ENCODE measurements at places on chromosomes 5 and 9.

- no peak for DNase-seq
Measured at GRCh38 chr5:42641336-42642005, 115.1 kb upstream of the CCDC152 start.

DNA sequence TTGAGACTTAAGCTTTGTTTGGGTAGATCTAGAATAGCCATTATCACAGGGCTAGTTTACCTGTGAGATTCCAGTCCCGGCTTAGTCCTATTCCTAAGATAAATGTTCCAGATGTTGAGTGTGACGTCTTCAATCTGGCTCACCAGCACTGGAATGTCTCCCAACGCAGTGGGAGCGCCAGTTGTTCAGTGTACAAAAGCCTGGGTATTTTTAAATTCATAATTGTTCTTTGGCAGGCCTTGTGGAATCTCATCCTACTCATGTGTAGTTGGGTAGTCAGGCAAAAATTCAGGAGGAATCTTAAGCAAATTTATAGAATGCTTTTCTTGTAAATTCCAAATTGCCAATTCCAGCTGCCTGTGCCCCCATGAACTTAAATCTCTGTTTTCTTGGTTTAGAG is 272.6 kb upstream of the KCNN2 start:
- DNase-seq, result no peak

DNA sequence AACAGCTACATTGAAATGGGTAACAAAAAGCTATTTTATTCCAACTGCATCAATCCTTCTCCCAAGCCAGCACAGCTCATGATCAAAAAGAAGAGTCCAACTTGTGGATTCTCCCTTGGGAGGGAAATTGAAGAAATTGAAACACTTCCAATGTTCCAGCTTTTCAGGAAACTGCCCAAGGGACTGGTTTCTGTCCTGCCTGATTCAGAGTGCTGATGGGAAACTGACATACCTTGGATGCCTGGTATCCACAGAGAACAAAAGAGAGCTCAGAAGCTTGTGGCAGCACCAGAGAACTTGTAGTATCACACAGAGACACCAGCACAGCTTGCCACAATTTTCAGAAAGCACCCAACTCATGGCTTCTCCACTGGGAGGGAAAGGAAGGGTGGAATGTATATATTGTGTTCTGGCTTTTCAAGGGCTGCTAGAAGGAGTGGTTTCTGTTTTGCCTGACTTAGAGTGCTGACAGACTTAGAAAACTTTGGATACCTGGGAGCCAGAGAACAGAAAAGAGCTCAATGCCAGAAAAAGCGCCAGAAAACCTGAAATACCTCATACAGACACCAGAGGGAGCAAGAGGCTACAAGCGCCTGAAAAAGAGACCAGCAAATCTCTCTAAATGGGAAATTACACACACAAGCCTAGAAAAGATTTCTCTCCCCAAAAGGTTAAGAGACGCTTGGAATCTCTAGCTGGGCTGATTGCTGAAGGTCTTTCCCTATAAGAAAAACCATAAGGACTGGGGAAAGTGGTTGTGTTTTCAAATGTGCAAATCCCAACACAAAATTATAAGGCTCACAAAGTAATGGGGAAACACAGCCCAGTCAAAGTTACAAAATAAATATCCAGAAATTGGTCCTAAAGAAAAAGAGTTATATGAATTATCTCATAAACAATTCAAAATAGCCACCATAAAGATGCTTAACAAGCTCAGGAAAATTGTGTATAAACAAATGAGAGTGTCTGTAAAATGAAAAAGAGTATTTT is 178.8 kb downstream of the SPOCK1 start:
- DNase-seq, result peak; percentile 19

- DNase-seq, result no peak
Measured at GRCh38 chr9:136990242-136990911, 1.8 kb upstream of the PAXX start.

DNA sequence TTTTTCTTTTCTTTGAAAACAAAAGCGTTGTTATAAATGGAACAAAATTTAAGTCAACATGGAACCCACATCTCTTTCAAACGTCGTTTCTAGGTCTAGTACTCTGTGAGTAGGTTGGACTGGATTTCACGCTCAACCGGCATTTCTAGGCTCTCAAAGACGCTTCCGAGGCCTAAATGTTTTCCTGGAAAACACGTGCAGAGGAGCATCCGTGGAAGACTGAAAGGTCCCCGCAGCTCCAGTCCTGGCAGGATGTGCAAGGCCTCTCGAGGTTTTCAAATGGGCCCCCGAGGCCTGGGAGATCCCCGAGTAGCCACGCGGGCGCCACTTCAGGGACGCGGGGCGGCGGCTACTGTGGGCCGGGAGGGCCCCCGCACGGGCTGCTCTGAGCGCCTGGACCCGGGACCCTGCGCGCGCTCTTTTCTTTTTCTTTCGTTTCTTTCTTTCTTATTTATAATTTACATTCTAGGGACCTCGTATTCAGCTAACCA is 4.2 kb upstream of the IRX2 start:
- no peak for DNase-seq

DNA sequence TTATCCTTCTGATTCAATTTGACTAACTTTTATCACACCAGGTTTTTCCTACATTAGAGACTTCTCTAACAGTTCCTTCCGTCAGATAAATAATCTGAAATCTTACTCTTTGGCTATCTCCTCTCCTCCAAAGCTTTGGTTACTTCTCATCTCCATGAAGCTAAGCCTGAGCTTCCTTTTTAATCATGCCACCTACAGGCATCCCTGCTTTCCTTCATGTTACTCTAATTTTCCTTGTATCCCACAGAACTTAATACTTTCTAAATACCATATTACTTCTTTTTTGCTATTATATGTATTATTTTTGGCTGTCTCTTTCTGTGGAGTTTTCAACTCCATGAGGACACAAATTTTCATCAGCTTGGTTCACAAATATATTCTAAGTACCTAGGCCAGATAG is 49.7 kb downstream of the C9 start:
- no peak for DNase-seq

DNA sequence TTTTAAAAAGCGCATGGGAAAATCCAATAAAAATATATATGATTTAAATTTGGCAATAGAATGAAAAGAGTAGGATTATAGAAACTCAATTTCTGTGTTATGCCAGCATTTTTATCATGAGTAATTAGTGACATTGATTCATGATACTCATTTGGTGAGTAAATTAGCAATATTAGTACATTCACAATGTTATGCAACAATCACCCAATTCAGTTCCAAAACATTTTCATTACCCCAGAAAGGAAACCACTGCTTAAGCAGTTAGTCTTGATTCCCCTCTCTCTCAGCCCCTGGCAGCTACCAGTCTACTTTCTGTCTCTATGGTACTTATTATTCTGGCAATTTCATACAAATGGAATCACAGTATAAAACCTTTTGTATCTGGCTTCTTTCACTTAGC is 27.0 kb downstream of the OSMR start:
- DNase-seq, result no peak

DNA sequence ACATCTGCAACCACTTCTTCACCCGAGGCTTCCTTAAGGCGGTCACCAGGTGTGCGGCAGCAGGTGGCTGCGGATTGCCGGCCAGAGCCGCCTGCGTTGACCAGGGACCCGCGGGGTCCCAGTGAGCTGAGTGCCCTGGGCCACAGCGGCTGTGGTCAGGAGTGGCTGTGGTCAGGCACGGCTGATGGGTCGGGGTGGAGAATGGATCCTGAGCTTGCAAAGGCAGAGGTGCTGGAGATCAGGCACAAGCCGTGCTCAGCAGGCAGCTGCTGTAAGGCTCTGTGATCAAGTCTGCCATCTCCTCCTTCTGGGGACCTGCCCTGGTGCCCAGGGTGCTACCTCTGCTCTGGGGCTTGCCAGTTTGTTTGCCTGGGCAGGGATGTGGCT is 2.1 kb downstream of the UAP1L1 start:
- DNase-seq, result no peak

DNA sequence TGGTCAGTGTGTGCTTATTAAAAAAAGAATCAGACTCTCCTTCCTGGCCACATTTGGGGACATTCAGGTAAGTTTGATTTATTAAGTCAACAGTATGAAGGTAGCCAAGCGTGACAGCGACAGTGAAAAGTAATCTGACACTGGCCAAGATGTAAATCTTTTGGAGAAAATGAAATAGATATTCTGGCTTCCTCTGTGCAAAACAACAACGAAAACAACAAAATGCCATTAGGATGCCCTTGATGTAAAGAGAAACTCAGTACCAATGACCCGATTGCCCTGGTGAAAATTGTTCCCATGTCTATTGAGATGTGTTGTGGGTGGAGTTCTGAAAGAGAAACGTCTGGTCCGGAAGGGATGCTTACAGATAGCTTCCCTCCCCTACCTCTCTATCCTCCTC is 267.8 kb downstream of the MAT2B start:
- no peak for DNase-seq

- no peak for DNase-seq
Measured at GRCh38 chr5:39014561-39014960, 59.6 kb downstream of the RICTOR start.

DNA sequence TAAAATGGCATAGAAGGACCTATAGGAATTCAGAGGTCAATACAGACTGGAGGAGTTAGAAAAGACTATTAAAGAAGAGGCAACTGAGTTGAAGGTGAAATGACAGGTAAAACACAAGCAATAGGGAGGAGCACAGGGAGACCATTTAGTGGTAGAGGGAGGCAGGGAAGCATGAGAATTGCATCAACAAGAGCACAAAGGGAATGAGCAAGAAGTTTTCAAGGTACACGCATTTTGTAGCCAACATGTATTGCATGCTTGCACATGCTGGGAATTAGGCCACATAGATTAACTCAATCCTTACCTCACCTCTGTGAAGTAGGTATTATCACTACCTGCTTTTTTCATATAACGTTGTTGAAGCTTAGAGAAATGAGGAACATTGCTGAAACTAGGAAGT is 42.3 kb downstream of the PLPP1 start:
- DNase-seq, result no peak

DNA sequence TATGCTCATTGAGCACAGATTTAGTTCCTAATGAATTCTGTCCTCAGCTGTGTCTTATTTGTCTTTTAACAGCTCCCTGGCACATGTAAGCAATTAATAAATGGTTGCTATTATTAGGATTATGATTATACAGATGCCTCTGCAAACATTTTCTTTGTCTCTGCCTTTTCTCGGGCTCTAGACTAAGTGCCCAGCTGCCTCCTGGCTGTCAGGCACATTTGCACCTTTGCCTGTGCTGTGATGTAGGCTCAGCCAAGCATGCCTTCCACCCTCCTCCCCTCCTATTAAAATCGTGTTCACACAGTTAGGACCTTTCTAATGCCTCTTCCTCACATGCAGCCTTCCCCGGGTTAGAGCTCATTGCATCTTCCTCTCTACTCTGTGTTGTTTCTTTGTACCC is 25.7 kb downstream of the NPR3 start:
- no peak for DNase-seq

- DNase-seq, result no peak
Measured at GRCh38 chr5:172010278-172010677, 3.8 kb upstream of the FBXW11 start.

DNA sequence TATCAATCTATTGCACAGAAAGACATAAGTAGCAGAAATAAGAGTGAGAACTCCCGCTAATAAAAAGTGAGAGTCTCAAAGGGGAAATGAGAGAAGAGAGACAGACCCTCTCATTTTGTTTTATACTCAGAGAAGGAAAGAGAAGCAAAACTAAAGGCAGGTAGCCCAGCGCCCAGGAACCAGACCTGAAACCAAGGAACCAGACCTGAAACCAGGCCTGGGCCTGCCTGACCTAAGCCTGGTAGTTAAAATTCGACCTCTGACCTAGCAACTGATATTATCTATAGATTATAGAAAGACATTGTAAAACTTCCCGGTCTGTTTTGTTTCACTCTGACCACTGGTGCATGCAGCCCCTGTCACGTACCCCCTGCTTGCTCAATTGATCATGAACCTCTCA is 134.5 kb upstream of the SEMA6A start:
- no peak for DNase-seq

GRCh38 chr5:9283021-9283420 is 262.9 kb downstream of the SEMA5A start:
- no peak for DNase-seq

GRCh38 chr5:28216939-28217360 is 1178.6 kb upstream of the CDH9 start:
- no peak for DNase-seq

DNA sequence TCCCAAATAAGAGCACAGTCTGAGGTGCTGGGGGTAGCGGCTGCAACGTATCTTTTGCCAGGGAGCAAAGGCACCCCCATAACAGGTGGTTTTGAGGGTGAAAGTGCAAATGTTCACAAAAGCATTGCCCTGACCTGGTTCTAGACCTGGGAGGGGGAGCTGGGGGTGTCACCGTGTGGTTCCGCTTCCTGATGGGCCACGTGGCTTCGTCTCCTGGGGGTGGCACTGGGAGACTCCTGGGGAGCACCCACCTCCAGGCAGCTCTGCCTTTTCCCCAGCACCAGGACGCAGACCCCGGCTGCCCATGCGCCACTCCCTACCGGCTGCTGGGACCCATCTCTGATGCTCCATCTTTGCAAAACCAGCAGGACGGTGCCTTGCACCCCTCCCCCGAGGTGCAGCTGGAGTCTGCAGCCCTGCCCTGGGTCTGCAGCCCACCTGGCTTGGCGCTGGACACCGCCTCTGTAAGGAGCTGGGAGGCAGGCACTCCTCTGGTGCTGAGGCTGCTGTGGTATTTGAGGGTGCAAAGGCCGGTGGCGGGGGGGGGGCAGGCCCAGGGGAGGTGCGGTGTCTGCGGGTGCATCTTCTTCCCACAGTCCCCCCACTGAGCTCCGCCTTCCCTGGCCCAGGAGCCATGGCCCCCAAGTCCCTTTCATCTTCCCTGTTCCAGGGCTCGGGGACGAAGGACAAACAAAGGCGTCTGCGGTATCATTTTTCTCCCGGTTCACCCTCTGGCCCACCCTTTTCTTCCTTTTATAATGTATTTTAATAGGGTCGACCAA is 29.8 kb upstream of the RXRA start:
- DNase-seq, result no peak

DNA sequence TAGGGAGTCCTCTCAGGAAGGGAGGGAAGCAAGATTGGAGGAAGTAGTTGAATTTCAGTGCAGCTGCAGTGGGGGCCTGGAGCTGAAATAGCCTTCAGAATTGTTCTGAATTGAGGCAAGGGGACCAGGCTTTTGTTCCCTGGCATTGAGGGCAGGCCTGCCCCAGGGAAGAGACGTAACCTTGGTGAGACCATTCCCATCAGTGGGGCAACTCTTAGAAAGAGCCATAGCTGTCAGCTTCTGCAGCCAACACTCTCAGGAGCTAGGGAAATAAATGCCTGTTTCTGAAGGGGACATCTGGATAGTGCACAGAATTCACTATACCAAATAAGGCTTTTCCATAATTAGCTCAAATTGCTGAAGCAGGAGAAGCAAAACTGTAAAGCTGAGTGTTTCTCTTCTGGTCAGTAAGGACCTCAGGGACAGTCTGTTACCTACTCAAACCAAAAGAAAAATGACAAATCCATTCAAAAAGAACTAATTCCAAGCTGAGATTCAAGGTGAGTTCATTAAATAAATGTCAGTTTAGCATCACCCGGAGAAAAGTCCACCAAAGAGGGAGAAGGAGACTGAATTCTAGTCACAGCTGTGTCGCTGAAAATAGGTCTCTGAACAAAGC is 44.0 kb downstream of the LYRM7 start:
- DNase-seq, result no peak

- no peak for DNase-seq
Measured at GRCh38 chr9:69645488-69645887, 26.7 kb downstream of the APBA1 start.

GRCh38 chr9:104863180-104863883 is 64.6 kb downstream of the ABCA1 start:
- peak; percentile 83 for DNase-seq
